ENCODE measurements at places on chromosomes 6 and 20.
A peak's percentile ranks its signal among the peaks of the same experiment; 100 is the strongest.

DNA sequence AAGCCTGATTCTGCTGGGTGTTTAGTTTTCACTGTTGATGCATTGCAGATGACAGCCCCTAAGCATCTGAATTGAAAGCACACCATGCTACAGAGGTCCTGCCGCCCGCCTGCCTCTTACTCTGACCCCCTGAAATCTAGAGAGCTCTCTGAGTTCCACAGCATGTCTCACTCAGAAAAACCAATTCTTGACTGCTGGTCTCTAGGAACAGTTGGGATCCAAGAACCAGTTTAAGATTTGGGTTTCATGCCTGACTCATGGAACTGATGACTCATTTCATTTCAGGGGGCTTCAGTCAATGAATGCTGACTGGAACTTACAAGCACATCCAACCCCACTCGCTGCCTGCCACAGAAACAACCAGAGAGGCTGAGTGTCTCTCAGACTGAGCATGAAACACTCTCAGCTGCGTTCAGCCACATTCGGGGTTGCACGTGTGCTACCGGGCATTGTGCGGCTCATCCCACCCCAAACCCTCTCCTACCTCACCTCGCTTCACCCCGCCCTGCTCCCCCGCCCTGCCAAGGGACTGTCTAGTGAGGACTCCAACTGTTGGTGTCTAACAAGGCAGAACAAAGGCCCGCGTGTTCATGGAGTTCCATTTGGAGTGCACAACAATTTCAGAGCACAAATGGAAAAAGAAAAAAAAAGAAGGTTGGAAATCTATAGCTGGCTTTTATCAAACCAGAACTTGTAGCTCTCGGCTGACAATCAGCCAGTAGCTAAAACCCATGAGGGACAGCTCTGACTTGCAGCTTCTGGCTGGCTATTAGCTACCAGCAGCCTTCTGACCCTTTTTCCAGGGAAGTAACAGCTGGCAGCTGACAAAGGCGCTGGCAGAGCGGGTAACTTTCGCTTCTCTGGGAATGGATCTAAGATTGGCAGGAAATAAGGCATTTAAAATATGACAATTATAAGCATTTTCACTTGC lies 20.0 kb upstream of the TRAF3IP2 start:
- DNase-seq, result no peak

GRCh38 chr6:151241853-151242252 lies 2.1 kb downstream of the AKAP12 start:
- DNase-seq, result no peak

- DNase-seq, result no peak
Observed at GRCh38 chr6:81704700-81705099, 47.8 kb downstream of the TENT5A start.

DNA sequence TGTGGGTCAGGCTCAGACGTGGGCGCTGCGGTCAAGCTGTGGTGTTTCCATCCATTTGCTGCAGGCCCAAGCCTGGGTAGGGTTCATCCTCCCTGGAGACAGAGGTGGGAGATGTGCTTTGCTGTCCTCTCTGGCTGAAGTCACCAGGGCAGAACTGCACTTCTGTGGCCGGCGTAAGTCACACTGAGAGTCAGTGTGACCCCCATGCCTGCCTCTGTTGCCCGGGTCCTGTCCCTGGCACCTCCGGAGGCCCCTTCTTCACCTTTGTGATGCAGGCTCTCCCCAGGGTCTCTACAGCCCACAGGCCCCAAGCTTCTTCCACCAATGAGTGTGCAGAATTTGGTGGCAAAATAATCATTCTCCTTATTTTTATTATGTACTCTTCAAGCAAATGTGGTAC lies 53.8 kb upstream of the DACT2 start:
- DNase-seq, result no peak

GRCh38 chr6:7463785-7464184 lies 74.2 kb downstream of the RIOK1 start:
- DNase-seq, result no peak

DNA sequence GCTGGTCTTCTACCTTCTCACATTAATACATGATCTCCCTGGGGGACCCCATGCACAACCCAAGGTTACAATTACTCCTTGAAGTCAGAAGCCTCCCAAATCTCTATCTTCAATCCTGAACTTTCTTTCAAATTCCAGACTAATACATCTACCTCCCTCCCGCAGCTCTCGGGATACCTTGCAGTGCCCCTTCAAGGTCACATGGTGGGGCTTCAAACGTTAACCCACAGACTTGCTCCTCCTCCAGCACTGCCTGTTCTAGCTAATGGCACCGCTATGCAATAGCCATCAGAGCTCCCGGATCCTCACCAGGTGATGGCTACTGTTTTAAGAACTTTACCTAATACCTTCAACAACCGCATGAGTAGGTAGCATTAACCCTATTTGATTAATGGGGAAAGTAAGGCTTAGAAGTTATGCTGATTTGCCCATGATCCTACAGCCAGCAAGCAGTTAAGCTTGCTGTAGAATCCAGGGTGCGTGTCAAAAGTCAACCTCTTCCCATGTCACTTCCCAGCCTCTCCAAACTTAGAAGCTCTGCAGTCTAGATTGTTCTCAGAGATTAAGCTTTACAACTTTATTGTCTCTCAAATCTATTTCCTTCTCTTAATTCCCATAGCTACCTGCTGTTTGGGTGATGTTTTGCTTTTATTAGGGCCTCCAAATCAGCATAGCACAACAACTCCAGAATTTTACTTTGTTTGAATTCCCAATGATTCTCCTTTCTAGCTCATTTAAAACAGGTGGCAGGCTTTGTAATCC lies 44.7 kb downstream of the PLAGL1 start:
- DNase-seq, result no peak

GRCh38 chr20:50348096-50348495 lies 157.5 kb downstream of the CEBPB start:
- no peak for DNase-seq

- DNase-seq, result no peak
Observed at GRCh38 chr6:5378331-5378730, 117.0 kb downstream of the FARS2 start.

GRCh38 chr6:45898941-45899682 lies 116.5 kb downstream of the CLIC5 start:
- DNase-seq, result no peak

GRCh38 chr6:49565855-49566254 lies 15.4 kb downstream of the C6orf141 start:
- no peak for DNase-seq

GRCh38 chr20:23937303-23938117 lies 51.1 kb downstream of the GGTLC1 start:
- DNase-seq, result peak; percentile 42

- no peak for DNase-seq
Observed at GRCh38 chr6:56255349-56255748, 8.0 kb upstream of the COL21A1 start.

- DNase-seq, result no peak
Observed at GRCh38 chr20:7057611-7058010, 290.1 kb downstream of the BMP2 start.

GRCh38 chr6:27479319-27480182 lies 6.6 kb upstream of the ZNF184 start:
- DNase-seq, result peak; percentile 86

- peak; percentile 28 for DNase-seq
Observed at GRCh38 chr6:16712931-16713484, 48.3 kb downstream of the ATXN1 start.

GRCh38 chr6:49252901-49253300 lies 210.2 kb downstream of the MMUT start:
- DNase-seq, result no peak

DNA sequence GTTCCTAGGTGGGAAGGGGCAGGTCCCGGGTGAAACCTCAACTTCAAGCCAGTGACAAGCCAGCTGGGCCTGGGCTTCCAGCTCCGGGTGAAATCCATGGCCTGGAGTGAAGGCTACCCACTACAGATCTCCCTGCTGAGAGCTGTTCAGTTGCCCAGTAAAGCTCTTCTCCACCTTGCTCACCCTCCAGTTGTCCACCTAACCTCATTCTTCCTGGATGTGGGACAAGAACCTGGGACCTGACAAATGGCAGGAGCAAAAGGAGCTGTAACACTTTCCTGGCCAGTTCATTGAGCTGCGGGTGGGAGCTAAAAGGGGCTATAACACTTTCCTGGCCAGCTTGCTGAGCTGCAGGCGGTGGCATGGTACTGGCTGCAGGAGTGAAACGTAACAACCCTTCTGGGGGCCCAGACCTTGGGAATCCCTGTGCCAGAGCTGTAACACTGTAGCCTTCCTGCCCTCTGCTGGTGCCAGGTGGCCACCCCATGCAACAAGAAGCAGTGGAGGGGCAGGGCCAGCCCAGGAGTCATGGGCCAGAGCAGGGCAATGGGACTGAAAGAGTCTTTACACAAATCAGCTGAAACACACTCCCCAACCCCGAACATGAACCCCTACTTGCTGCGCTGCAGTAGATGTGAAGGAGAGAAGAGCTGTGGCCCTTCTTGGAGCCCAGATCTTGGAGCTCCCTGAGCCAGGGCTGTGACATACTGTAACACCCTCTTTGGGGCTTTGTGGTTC lies 3.6 kb upstream of the HINT3 start:
- DNase-seq, result peak; percentile 15

DNA sequence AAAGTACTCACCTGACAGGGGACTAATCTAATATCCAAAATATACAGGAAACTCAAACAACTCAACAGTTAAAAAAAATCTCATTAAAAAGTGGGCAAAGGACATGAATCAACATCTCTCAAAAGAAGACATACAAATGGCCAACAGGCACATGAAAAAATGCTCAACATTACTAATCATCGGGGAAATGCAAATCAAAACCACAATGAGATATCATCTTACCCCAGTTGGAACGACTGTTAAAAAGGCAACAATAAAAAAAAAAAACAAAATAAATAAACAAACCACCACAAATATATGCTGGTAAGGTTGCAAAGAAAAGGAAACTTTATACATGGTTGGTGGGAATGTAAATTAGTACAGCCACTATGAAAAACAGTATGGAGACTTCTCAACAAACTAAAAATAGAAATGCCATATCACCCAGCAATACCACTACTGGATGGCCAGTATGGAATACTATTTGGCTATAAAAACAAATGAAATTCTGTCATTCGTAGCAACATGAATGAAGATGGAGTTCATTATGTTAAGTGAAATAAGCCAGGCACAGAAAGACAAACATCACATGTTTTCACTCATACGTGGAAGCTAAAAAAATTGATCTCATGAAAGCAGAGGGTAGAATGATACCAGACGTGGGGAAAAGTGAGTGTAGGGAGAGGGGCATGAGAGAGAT lies 6.6 kb downstream of the SIRPB2 start:
- no peak for DNase-seq

- DNase-seq, result no peak
Observed at GRCh38 chr6:109322825-109323224, 59.4 kb downstream of the CD164 start.

- DNase-seq, result no peak
Observed at GRCh38 chr6:41984623-41985022, 43.0 kb upstream of the CCND3 start.

GRCh38 chr6:42702200-42702599 lies 20.2 kb downstream of the PRPH2 start:
- no peak for DNase-seq

GRCh38 chr6:167817729-167818128 lies 9.0 kb upstream of the AFDN start:
- no peak for DNase-seq
